ENCODE measurements at places on chromosomes 16 and 17.

GRCh38 chr16:65908568-65908967 is 457.9 kb upstream of the CDH5 start:
- DNase-seq: no peak

- DNase-seq: no peak
These were observed 15.0 kb downstream of the OR1A1 start for GRCh38 chr17:3222505-3222904.

DNA sequence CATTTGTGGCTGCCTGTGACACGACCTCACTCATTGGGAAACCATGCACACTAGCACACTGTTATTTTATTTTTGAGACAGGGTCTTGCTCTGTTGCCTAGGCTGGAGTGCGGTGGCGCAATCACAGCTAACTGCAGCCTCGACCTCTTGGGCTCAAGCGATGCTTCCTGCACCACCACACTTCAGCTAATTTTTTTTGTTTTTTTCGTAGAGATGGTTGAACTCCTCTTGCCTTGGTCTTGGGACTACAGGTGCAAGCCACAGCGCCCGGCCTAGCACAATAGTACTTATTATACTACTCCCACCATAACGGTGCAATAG is 2.8 kb upstream of the NPTX1 start:
- no peak for DNase-seq

DNA sequence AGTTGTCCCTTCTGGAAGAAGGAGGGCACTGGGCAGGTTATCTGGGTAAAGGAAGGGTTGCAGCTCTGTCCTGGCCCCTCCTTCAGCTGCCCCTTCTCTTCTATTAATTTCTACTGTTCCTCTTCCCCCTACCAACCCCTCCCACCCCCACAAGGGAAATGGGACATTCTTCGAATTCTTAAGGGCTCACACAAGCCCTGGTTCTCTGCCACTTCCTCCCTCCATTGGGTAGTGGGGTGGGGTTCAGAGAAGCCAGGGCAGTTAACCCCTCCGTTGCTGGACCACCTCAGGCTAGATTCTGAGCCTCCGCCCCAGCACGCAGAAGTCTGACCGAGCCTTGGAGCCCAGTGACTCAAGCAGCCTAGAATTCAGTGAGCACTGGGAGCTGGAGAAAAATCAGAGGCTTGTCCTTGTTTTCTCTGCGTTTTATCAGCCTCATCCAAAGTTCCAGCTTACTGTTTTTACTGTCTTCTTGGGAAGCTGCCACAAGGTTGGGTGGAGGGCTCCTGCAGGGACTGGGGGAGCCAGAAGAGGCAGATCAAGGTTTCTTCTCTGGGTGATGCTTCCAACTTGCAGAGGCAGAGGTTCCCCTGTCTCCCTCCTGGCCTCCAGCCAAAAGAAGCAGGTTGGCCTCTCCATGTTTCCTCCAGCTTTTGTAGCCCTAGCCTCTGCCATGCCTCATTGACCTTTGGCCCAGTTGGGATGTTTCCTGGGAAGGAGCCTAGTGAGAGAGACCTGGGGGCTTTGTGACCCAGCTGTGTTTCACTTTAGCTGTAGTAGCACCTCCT is 10.2 kb downstream of the LASP1 start:
- DNase-seq: peak; percentile 95

DNA sequence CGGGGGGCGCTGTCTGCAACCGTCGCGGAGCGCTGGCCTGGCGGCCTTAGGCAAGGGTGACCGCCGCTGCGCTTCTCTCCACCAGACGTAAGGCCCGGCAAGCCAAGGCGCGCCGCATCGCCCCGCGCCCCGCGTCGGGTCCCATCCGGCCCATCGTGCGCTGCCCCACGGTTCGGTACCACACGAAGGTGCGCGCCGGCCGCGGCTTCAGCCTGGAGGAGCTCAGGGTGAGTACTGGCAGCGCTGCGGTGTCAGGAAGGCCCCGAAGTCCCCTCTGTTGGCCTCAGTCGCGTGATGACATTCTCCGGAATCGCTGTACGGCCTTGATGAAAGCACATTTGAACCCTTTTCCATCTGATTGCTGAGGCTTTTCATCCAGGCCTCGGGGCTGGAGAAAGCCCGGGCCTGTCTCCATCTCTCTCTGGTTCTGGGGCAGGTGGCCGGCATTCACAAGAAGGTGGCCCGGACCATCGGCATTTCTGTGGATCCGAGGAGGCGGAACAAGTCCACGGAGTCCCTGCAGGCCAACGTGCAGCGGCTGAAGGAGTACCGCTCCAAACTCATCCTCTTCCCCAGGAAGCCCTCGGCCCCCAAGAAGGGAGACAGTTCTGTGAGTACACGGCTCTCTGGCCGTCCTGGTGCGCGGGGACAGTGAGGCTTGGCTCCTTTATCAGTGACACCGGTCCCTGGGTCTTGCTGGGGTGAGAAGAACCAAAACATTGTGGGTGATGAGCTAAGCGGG is 831 bp downstream of the RPL13 start:
- no peak for DNase-seq

DNA sequence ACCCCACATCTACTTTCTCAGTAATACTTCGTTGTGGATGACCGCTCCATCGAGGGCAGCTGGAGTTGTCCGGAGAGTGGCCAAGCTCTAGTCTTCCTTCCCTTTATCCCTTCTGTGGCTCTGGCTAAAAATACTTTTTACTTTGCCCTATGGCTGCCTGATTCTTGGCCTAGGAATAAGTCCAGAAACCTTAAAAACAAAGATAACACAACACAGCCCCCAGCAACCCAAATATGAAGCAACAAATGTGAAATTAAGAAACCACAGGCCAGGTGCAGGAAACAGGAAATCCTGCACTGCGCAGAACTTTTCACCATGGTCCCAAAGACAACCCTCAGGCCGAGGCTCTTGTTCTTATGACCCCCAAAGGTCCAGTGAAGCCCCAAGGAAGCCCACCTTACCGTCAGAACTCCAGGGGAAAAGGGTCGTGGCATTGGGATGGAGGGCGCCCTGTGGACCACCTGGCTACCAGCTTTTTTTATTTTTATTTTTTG is 26.0 kb downstream of the TK2 start:
- DNase-seq: no peak

- DNase-seq: peak; percentile 15
These were observed 67.8 kb downstream of the C16orf78 start for GRCh38 chr16:49441366-49441780.

- DNase-seq: no peak
These were observed 8.9 kb downstream of the GP2 start for GRCh38 chr16:20318437-20318836.

DNA sequence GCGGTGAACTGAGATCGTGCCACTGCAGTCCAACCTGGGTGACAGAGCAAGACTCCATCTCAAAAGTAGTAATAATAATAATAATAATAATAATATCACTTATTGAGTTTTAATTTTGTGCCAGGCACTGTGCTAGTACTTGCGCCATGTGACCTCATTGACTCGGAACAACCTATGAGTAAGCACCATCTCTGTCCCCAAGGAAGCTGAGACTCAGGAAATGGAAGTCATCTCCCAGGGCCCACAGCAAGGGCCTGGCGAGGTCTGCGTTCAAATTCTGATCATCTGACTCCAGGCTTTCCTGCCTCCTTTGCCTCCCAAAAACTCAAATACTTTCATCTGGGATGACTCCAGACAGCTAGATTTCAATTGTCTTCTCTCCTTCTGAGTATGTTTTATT is 162.9 kb downstream of the SEC14L1 start:
- DNase-seq: peak; percentile 27

GRCh38 chr16:65066651-65067050 is 55.2 kb downstream of the CDH11 start:
- no peak for DNase-seq

DNA sequence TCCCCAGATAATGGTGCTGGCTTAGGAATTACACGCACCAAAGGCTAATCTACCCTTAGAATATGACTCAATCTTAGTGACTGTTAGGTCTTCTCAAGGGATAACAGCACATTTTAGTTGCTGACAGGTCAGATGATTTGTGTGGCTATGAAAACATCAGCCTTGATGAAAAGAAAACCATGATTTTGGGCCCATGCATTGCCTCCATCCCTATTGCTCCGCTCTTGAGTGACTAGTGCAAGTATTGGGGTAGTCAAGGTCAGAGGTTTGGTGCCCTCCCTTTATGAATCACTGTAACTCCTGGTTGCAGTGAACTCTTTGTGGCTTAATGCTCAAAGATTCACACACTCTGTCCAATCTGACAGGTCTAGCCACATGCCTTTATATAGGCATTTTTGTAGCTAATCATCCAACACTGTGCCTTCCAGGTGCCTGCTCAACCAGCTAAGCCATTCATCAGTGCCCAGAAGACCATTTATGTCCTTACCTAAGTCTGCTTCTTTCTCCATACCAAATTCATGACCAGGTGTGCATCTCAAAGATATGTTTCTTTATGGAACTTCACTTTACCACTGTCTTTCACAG is 251.6 kb downstream of the KCNJ2 start:
- peak; percentile 41 for DNase-seq
